ENCODE measurements at places on chromosomes 5 and 9. TPM values are rescaled to one million over a fixed set of nuclear protein-coding genes. Genes with fewer than 3 reads are reported as not detected.

GRCh38 chr9:93012963-93013855, 45.3 kb upstream of the SUSD3 start:
- no peak for DNase-seq

DNA sequence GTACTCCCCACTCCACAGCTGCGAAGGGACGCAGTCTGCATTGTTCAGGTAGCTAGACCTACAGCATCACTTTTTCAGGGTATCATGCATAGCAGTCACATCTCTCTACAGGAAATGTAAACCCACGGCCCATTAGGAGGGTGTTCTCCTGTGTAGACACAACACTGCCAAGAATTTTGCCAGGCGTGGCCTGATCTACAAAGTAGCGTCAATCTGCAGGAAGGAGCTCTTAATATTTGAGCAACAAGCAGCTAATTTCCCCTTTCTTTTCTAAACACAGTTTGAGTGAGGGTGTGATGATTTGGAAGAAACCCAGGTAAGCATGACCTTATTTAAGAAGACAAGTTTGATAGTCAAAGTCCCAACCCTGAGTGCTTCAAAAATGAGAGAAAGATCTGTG, 419.0 kb downstream of the GADD45G start:
- DNase-seq: no peak

GRCh38 chr5:440401-441201, 2.4 kb upstream of the EXOC3 start:
- DNase-seq: no peak

The CRB2 gene
- not detected for polyA plus RNA-seq

DNA sequence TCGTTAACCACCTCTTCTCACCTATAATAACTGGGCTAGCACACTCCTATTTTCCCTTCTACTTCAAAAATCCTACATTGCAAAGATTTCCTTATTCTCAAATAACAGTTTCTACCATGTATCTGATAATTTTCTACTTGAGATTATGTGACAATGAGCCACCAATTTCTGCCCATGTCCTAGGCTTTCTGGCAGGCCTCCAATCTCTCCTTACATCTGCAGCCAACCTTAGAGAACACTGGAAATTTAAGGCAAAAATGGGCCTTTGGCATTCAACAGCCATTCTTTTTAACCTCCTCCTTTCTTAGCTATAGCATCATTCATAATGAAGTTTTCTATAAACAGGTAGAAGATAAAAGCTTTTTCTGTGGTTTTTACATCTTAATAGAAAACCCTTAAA, 225.1 kb downstream of the ARRDC3 start:
- no peak for DNase-seq

DNA sequence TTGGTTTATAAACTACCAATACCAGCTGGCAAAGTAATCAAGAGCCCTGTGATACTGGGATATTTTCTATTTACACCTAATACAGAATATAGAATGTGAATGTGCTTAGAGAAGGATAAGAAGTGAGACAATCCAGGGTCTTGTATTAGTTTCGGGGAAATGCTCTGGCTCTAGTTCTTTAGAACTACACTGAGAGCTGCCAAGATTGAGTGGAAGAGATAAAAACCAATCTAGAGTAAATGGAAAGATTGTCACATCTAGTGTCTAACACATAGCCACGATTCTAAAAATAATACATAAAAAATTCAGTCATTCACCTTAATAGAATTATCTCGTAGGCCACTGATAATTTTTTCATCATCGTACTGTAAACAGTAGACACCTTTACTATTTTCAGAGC, 105.5 kb downstream of the SMIM23 start:
- DNase-seq: no peak

The NSG2 gene
- 0.75 TPM for polyA plus RNA-seq

DNA sequence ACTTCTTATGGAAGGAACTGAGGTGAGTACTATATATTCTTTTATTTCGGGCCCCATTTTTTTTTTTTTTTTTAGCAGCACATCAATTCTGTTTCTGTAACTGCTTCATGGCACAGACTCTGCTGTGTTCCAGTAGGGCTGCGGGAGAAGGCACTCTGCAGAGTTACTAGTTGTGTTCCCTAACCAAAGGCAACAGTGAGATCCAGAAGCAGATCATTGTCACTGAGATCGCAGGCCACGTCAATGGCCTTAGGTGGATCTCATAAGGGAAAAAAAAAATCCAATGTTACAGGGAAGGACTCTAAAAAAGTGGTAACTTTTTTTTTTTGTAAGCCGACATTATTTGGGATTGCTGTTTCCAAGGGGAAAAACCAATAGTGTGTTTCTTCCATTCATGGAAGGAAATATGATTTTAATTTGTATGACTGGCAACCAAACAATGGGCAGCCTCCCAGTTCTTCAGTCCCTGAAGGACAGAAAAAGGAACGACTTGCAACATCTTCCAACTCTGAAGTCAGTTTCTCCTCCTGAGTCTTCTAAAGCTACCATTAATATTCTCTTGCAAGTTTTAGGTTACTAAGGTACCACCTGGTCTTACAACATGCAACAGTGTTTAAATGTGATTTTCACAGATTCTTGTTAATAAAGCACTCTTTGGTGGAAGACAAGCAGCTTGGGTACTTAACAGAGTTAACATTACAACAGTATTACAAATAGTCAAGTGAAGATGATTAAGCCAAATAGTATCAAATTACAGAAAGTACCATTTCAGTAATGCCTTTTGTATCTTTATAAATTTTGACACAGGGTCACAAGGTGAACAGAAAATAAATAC, 52.8 kb downstream of the HABP4 start:
- no peak for DNase-seq

GRCh38 chr9:12698266-12698665, 5.1 kb downstream of the TYRP1 start:
- DNase-seq: peak; percentile 34

The CIZ1 gene
- polyA plus RNA-seq: 62.7 TPM

The OLFM1 gene
- 10.8 TPM for polyA plus RNA-seq

DNA sequence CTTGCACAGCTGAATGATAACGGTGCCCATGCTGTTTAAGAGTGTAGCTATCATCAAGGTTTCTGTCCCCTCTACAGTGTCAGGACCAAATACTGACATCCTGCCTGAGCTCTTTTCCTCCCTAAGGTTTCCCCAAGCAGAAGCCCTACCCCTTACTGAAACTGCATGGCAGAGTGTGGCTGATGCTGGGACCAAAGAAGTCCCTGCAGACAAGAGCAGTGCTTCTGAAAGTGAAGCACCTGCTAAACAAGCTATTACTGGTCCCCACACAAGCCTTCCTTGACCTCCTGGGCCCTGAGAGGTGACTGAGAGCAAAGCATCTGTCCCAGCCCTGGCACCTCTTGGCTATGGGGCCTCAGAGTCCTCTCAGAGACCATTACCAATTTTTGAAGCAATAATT, 56.1 kb downstream of the CFAP90 start:
- no peak for DNase-seq

The EDIL3 gene
- 5.6 TPM for polyA plus RNA-seq

DNA sequence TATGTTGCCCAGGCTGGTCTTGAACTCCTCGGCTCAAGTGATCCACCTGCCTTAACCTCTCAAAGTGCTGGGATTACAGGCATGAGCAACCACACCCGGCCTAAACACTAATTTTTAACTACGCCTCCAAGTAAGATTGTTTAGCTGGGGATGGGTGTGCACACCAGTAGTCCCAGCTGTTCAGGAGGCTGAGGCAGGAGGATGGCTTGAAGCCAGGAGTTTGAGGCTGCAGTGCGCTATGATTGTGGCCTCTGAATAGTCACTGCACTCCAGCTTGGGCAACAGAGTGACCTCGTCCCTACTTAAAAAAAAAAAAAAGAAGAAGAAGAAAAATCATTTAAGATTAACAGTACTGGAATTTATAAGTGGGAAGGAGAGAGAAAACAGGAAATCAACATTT, 90.8 kb upstream of the NR5A1 start:
- DNase-seq: no peak

DNA sequence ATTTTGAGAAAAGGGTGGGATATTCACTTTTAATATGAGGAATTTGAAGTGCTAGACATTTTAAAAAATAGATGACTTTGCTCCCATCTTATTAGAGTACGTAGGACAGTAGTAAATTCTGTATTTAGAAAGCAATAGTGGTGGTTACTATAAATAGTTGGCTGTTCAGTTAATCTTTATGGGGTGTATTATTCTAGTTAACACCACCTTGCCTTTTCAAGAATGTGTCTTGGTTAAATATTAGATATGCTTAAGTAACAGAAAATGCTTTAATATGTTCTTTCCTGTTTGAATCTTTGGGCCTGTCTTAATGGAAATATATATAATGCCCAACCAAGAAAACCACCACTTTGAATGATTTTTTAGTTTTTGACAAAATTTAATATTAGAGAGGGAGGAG, 608.7 kb upstream of the FAM174A start:
- no peak for DNase-seq

GRCh38 chr9:92607773-92608172, 62.2 kb downstream of the IPPK start:
- no peak for DNase-seq

The NDUFB6 gene
- 41.1 TPM for polyA plus RNA-seq

DNA sequence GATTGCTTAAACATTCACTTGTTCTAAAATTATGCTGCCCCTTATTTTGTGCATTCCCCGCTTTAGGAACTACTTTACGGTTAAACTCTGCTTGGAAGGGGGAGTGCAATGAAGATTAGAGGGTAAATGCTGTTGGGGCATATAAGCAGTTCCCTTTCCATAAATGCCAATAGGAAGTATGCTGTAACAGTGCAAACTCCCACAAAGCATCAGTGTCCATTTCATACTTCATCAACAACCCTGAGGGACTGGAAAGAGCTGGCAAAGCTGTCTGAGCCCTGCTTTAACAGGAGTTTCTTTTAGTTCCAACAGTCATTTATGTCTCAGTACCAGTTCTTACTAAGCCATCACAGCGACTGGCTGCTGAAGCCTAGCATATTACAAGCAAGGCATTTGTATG, 1.8 kb downstream of the ACTL7A start:
- no peak for DNase-seq

DNA sequence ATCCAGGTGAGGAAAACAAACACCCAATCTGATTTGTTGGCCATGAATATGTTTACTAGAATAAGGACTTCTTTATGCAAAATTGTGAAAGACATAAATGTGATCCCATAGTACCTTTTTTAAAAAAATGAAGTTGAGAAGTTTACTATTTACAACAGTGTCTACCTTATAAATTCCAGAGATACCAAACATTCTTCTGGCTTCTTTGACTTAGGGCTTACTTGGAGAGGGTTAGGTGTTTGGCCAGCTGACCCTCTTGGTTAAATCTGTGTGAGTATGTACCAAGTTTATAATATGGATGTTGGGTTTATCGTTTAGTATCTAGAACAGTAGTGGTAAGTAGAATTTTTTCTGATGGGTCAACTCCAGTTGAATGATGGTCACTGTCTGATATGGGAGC, 212.3 kb downstream of the DOCK8 start:
- no peak for DNase-seq

The FAM221B gene
- not detected for polyA plus RNA-seq

DNA sequence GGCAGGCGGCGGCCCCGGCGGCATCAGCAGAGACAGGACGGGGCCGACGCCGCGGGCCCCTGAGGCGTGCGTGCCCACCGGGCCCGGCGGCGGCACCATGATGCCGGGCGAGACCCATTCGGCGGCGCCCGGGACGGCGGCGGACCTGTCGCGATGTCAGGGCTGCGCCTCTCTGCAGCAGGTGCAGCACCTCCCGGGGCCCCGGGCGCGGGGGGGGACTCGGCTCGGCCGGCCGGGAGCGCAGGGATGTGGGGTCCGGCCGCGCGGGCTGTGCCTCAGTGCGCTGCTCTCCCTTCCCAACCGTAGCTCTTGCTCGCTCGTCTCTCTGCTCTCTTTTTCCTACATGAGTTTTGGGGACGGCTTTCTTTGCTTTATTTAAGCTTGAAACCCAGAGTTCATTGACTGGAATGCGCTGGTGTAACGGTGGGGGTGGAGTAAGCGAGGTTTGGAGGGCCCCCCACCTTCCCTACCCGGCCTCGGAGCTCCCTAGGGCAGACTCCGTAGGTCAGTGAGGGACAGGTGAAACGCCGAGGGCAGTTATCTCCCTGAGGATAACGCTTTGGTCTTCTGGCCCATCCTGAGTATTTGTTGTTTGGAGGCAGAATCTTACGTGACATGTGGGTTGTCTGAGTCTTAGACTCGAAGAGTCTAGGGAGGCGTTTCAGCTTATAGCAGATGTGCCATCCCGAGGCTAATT, 490 bp downstream of the ICE1 start:
- no peak for DNase-seq

The SPINK4 gene
- polyA plus RNA-seq: 19.1 TPM

The DMRT3 gene
- not detected for polyA plus RNA-seq

- DNase-seq: no peak
Measured at GRCh38 chr9:109286571-109286977, 34.3 kb downstream of the EPB41L4B start.

GRCh38 chr9:34552606-34552981, 29.8 kb upstream of the ENHO start:
- DNase-seq: no peak

The CCNH gene
- 32.8 TPM for polyA plus RNA-seq

GRCh38 chr9:36337865-36338264, 62.2 kb downstream of the RNF38 start:
- DNase-seq: peak; percentile 54

GRCh38 chr5:2813678-2814077, 62.2 kb upstream of the IRX2 start:
- DNase-seq: no peak

DNA sequence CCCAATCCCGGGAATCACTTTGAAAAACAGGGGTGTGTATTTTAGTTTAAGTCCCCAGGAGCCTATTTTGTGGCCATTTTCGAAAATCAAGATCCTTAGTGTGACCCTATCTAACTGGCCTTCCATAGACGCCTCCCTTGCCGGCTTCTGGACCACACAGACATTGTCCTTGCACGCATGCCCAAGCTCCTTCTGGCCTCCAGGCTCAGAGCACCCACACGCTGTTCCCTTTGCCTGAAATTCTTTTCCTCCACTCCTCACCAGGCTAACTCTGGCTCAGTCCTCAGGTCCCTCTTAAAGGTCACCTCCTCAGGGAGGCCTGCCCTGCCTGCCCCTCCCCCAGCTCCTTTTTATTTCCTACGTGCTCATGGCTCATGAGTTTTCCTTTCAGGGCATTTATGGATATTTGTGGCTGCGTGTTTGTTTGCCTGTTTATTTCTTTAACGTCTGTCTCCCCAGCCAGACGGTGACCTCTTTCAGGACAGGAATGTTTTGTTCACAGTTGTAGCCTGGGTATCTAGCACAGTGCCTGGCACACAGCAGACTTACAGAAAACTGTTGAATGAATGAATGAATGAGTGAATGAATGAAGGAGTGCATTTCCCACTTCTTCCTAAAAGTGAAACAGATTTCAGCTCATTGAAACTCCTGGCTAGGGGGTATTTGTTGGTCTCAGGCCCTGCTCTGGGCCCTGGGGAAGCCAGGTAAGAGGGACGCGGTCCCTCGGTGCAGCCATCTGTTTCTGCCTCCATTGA, 79.1 kb upstream of the IER5L start:
- DNase-seq: no peak

The FAM151B gene
- polyA plus RNA-seq: 0.56 TPM

- DNase-seq: no peak
Measured at GRCh38 chr9:131402073-131402472, 8.2 kb downstream of the PRRC2B start.

DNA sequence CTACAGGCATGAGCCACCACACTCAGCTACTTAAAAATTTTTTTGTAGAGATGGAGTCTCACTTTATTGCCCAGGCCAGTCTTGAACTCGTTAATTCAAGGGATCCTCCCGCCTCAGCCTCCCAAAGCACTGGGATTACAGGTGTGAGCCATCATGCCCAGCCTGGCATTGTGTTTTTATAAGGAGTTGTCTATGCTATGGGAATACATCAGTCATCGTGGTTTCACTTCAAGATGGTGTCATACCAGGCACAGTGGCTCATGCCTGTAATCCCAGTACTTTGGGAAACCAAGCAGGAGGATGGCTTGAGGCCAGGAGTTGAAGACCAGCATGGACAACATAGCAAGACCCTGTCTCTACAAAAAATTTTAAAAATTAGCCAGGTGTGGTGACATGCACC, 49.7 kb downstream of the CYSTM1 start:
- DNase-seq: no peak
